ENCODE measurements at places on chromosomes 2 and 18.

DNA sequence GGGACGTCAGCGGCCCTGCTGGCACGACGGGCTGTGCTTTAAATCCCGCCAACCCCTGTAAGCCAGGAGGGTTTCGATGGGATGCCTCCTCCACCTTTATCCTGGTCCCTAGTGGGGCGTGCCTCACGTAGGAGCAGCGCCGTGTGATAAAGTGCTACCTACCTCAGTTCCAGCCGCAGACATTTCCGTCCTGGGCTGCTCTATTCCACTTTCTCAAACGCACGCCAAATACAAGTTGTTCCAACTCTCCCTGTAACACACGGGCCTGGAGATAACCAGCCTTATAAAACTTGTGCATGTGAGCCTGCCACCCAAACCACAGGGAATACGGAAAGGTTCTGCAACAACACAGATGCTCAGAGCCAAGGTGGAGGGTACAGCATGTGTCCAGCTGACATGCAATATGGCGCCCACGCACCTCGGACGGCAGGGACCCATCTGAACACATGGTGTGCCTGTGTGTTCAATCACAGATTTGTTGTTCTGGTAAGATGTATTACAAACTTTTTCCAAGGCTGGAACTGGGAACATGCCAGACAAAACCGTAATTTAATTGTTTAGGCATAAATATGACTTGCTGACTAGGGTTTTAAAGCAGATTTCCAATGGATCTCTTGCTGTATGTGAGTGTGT lies 47.7 kb downstream of the ZNF516 start:
- no peak for DNase-seq

GRCh38 chr2:47064106-47064505 lies 91.0 kb downstream of the STPG4 start:
- no peak for DNase-seq

DNA sequence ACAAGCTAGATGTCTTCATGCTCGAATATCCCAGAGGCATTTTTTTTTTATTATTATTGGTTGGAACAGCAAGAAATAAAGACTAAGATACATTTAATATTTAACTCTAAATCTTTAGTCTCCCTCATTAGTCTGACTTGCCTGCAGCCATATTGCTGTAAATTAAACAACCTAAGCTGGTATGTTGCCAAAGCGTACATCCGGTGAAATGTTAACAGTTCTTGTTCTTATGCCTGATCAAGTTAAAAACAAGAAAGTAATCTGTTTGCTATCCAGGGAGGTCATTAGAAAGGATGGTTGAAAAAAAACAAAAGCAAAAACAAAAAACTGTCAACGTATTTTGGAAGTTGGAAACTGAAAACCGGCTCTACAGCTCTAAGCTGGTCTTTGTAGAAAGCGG lies 125.9 kb upstream of the NABP1 start:
- no peak for DNase-seq

DNA sequence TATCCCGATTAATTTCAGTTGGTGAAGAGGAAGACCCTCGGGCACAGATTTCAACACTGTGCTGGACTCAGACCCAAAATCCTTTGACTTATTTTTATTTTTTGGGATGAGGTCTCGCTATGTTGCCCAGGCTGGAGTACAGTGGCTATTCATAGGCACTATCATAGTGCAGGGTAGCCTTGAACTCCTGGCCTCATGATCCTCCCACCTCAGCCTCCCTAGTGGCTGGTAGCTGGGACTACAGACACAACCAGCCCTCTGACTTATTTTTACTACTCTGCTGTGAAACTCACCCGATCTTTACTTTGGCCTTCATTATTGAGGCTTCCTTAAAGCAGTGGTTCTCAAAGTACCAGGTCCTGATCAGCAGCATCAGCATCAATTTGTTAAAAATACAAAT lies 18.2 kb upstream of the ADAM17 start:
- DNase-seq, result no peak

DNA sequence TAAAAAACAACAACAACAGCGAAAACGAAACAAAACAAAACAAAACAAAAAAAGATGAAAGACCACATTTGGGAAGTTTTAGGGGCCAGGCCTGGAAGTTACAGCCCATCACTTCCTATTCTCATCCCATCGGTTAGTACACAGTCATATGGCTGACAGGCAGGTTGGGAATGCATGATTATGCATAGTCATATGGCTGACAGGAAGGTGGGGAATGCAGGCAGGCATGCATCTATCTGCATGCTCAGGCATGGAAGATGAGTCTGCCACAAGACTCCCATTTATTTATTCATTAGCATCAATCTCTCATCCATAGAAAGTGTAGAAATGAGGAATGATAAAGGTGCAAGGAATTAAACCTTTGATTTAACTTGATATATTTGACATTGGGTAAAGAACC lies 325.3 kb upstream of the MEX3C start:
- DNase-seq, result no peak

Data from HuH-7 (cell line).